Activated T-cell treated with anti-CD3 and anti-CD28 coated beads for 4 hours (primary cell): ENCODE measurements at places on chromosomes 5 and 9.

- no peak for DNase-seq
These were observed 177.8 kb upstream of the ZNF462 start for GRCh38 chr9:106684940-106685695.

DNA sequence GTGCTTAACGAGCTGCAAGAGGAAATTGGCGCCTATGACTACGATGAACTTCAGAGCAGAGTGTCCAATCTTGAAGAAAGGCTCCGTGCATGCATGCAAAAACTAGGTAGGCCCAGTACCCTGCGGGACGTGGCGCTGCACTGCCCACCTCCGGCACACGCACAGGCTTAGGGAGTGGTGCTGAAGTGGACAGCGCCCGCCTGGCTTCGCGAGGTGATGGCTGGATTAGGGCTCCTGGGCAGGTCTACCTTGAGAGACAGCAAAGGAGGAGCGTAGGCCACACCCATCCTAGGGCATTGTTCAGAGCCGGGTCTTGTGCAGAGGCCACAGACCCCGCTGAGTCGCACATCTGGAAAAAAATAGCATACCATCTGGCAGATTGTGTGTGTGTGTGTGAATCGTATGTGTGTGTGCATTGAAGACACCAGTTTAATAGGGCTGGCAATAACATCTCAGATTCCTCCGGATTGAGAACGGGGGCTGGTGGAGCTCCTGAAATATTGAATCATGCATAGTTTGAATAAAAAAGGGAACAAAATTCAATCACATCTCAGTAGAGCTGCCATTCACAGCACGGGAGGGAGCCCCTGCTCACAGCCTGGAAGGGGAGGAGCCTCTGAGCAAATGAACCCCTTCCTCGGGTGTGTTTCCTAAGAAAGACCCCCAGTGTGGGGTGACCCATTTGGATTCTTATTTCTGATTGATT is 11.1 kb downstream of the OLFM1 start:
- DNase-seq = no peak

DNA sequence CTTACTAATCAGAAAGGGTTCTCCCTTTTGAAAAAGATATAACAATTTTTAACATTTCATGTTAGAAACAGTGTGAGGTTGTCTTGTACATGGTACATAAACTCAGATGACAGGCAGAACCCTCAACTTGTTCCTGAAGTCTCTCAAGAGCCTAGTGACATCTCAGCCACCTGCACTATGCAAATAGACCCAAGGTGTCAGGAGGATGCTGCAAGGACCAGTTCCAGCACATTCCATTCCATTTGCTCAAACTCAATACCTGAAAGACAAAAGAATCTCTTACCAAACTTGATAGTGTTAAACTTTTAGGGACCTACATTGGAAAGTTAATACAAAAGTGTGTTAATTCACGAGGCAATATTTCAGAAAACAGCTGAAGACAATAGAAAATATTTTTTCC is 544.6 kb downstream of the CETN3 start:
- DNase-seq = no peak

DNA sequence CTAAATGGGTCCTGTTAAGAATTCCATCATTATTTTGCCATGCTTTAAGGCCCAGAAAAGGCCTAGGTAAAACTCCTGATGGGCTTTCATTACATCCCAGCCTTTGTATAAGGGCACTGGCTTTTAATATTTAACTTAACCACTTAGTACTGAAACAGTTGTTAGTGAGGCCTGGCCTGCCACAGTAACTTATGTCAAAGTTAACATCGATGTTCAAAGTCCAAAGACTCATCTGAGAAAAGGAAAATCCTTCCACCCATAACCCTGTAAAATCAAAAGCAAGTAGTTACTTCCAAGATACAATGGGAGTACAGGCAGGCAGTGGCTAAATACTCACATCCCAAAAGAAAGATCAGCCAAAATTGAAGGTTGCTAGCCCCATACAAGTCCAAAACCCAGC is 15.0 kb upstream of the UGT3A1 start:
- no peak for DNase-seq

DNA sequence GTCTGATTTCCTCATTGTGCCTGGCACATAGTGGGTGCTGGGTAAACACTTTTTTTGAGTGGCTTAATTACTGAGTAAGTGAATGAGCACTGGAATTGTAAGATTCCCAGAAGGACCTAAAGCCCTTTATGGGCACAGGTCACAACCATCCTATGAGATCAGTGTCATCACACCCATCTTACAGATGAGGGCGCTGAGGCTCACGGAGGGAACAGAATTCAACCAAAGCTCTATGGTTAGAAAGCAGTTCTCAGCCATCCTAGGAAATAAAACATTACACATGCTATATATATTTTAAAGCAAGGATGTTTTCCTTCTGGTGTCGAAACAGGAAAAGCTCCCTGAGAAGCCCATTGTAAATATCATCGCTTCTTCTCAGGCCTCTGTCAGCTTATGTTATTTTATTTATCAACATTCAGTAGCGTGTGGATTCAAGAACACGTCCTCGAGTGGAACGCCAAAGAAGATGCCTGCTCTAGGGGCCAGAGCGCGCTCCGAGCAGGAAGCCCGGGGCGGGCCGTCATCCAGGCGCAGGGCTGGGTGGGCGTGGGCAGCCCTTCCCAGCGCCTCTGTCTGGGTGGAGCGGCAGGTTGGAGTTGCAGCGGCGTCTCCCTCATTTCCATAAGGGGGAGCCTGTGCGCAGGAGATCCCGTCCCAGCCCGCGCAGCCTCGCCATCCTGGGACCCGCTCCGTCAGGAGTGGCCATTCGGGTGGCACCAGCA is 155.8 kb upstream of the SMIM23 start:
- no peak for DNase-seq

DNA sequence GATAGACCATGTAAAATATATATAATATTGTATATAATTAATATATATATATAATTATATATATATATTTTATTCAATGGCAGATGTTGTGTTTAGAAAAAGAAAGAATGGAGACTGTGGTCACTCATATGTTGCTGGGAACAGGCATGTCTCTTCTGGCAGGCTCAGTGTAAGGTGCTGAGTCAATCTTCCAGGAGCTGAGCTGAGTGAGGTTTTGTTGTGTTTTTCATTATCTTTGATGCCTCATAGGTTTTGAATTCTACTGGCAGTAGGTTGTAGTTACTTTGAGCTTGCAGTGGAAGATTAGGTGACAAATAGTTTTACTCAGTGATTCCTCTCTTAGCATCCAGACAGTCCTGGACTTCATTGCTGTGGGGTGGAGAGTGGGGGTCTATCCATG is 561.3 kb downstream of the IRX1 start:
- DNase-seq = no peak

- no peak for DNase-seq
These were observed 13.4 kb downstream of the IRF1 start for GRCh38 chr5:132476876-132477781.

DNA sequence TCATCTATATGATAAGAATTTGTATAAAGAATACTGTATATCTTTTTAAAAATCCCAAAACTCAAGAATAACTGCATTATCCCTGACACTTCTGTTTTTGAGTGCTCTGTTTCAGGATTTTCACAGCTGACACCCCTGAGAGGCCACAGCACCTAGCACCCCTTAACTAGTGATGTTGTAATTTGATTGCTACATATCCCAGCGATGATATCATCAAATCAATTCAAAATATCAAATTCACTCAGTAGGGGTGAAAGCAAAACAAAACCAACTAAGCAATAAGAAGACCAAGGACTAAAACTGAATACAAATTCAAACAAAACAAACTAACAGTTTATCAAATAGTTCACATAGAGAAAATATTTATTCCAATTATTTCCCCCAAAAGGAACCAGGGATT is 184.3 kb downstream of the MCTP1 start:
- DNase-seq = no peak

- no peak for DNase-seq
These were observed 139.1 kb downstream of the TMEM38B start for GRCh38 chr9:105833271-105833975.

DNA sequence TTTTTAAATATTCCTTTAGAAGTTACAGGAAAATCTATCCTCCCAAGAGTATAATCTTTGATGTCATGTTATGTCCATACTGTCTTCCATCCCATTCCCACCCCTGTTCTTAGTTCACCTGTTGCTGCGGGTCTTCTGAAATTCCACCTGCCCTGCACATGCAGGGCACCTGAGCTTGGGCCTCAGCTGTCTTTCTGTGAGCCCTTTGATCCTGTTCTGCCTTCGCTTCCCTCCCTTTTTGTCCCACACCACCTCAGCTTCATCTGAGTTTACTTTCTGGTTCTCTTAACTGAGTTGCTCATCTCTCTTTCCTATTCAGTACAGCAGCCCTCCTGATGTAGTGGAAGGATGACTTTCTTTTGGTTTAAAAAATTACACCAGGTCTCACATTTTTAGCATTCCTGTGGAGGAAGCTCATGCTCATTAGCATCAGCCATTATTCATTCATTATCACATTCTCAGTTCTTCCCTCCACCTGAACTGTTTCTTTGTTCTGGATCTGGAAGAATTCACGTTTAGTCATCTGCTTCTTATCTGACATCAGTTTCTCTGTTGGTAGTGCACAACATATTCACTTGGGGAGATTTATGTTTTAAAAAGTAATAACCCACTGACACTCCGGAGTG is 211.0 kb downstream of the ADCY2 start:
- no peak for DNase-seq

- no peak for DNase-seq
These were observed 256.4 kb upstream of the IRX1 start for GRCh38 chr5:3339092-3339797.

DNA sequence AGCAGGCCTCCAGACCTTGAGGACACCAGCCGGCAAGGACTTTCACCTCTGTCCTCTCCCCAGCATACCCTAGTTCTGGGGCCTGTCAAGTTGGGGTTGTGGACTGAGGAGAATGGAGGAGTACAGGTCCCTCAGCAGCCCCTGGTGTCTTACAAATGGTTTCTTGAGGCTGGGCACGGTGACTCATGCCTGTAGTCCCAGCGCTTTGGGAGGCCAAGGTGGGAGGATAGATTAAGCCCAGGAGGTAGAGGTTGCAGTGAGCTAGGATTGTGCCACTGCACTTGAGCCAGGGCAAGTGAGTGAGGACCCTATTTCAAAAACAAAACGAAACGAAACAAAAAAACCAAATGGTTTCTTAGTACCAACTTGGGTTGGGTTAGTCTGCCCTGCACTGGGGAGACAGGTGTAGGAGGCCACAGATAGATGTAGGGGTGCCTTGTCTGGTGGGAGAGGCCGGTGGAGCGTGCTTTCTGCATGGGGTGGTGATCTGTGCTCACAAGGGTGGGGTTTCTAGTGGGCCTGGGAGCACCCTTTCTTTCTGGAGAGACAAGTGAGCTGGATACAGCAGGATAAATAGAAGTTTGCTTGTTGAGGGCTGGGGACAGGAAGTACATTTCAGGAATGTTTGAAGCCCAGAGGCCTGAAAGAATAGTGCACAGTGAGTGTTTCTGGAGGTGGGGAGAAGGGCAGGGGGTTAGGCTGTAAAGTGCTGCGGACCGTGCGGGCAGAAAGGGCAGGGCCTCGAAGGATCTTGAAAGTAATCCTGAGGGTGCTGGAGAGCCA is 37.7 kb upstream of the PSD2 start:
- no peak for DNase-seq
